NCI-H146 (cell line): ENCODE measurements at places on chromosomes 12 and 14.

GRCh38 chr14:65320661-65321308 is 91.7 kb upstream of the FUT8 start:
- DNase-seq, result no peak

- DNase-seq, result no peak
Measured at GRCh38 chr14:68607081-68607866, 185.6 kb downstream of the ZFP36L1 start.

- DNase-seq, result no peak
Measured at GRCh38 chr12:69003991-69004390, 71.0 kb upstream of the CPM start.

- DNase-seq, result no peak
Measured at GRCh38 chr14:101899263-101899662, 65.1 kb upstream of the DYNC1H1 start.

- DNase-seq, result no peak
Measured at GRCh38 chr12:9957834-9958233, 13.4 kb upstream of the CLEC12A start.
